Stimulated activated CD8-positive, alpha-beta memory T cell treated with anti-CD3 and anti-CD28 coated beads, Interleukin-12 subunit alpha, Interleukin-12 subunit beta, amount 100 ng/mL, for 1 hour (primary cell): ENCODE measurements at places on chromosomes 4 and X.

GRCh38 chr4:88854481-88854880 is 156.9 kb upstream of the NAP1L5 start:
- no peak for DNase-seq

- DNase-seq, result no peak
Observed at GRCh38 chr4:137656661-137657060, 124.4 kb upstream of the PCDH18 start.

- no peak for DNase-seq
Observed at GRCh38 chr4:142706381-142706780, 139.7 kb downstream of the INPP4B start.

DNA sequence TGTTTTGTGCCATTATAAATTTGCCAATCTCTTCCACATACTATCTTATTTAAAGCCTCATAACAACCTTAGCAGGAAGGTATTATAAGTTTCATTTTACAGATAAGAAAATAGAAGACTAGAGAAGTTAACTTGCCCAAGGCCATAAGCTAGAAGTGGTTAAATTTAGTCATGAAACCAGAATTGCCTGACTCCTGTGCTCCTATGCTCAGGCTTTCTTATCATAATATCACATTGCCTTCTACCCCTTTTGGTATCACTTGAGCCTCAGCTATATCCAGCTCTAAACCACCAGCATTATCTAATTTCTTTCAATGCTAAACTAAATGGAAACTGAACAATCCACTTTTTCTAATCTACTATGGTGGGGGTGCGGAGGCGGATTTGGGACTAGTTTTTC is 164.7 kb downstream of the GBA3 start:
- DNase-seq, result no peak

GRCh38 chr4:14559646-14560045 is 442.6 kb upstream of the CPEB2 start:
- DNase-seq, result no peak

- DNase-seq, result no peak
Observed at GRCh38 chr4:48134081-48134480, at the start of gene TXK. Gene TXK (minus strand): TSS chr4:48134250. CDS start chr4:48134170, 80 bp downstream.

- DNase-seq, result no peak
Observed at GRCh38 chr4:139509727-139510410, 46.1 kb downstream of the SETD7 start.

DNA sequence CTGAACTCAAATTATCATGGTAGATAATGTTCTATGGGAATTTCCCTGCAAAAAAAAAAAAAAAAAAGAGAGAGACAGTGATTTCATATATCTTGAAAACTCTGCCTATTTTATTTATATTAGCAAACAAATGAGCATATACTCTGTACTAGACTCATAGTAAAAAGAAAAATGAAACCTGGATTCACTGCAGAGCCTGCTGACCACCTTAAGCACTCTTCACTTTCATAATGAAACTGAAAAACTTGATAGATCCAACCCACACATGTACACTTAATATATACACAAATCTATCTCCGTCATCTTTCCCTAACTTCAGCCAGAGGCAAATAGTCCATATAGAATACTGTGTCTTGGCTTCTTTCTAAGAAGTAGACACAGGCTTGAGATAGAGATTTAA is 226.1 kb upstream of the KCNIP4 start:
- DNase-seq, result no peak

DNA sequence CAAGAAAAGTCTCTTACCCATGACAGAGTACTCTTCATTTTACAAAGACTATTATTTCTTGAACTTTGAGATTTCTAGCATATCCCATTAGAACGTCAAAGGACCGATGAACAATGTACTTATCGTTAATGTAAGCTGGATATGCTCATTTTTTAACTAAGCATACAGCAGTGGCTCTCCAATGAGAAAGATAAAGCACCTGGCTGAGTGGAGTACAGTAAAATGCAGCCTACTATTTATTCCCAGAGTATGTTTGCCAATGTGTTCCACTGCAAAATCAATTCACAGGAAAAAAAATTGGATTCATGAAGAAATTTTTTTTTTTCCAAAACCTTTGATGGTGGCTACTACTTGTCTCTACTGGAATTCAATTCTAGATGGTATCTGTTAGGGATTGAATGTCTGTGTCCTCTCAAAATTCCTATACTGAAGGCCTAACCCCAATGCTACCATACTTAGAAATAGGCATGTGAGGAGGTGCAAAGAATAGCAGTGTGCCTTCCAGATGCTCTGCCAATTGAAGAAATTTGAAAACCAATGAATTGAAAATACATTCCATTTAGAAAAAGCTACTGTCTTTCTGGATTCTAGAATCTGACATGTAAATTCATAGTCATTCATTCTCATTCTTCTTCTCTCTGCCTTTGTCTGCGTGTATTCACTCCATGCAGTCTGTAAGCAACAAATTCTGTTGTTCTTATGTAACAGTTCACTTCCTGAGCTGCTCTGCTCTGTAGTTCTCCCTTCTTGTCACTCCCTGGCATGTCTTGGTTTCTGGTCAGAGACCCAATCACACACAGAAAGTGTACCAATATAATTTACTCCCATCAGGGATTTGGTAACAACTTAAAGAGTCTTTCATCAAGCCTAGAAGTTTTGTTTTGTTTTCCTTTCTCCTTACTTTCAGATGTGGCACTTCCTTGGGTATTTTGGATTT is 61.4 kb downstream of the PAPSS1 start:
- no peak for DNase-seq

- DNase-seq, result no peak
Observed at GRCh38 chr4:75985116-75985515, 5.6 kb downstream of the SDAD1 start.
